ENCODE measurements at places on chromosomes 2 and 18.

- DNase-seq, result peak; percentile 36
Observed at GRCh38 chr2:136215908-136216472, 98.0 kb upstream of the CXCR4 start.

GRCh38 chr2:195471163-195471562 lies 185.9 kb upstream of the SLC39A10 start:
- no peak for DNase-seq

GRCh38 chr2:229249536-229249935 lies 21.6 kb downstream of the PID1 start:
- no peak for DNase-seq

DNA sequence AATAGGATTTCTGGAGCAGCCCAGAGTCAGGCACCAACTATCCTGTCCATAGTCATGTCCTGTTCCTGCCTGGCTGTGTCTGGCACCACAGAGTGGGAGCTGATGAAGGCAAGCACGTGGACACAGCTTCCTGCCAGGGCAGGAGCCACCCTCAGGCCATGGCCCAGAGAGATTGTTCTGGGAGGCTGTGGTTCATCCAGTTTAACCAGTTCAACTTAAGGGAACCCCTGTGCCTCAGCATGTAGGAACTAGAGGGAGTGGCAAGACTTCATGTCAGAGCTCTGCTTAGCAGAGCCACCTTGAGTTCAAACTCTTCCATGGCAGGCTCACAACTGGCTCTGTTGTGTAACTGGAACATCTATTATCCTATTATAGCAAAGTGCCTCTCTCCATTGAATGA lies 73.2 kb upstream of the NCKAP5 start:
- DNase-seq, result no peak

GRCh38 chr18:50429207-50429948 lies 54.5 kb downstream of the SKA1 start:
- DNase-seq, result no peak

DNA sequence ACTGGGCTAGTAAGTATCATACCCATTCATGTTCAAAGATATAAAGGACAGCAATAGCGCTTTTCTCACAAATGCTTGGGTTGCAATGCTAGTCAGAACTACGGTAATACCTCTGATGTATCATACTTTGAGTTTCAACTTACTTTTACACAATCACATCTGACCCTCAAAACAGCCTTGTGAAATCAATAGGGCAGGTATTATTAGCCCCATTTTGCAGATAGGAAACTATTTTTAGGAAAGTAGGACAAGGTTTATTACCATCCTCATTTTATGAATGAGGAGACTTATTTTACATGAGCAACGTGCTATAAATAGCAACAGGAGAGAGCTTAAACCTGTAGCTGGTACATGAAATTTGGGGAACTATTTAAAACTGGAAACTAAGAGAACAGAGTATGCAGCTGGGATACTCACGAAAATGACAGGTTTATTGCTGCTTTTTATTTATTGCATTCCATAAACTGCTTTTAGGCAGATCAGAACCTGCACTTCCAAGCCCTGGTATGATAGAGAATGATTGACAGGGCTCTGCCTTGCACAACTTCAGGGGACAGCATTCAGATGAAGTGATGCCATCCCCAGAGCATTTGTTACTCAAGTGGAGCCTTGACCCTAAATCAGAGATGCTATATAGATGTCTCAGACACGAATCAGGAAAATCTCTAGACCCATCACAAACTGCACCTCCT lies 42.4 kb upstream of the PPM1B start:
- DNase-seq, result no peak

GRCh38 chr18:11669271-11669947 lies 19.7 kb upstream of the GNAL start:
- no peak for DNase-seq

DNA sequence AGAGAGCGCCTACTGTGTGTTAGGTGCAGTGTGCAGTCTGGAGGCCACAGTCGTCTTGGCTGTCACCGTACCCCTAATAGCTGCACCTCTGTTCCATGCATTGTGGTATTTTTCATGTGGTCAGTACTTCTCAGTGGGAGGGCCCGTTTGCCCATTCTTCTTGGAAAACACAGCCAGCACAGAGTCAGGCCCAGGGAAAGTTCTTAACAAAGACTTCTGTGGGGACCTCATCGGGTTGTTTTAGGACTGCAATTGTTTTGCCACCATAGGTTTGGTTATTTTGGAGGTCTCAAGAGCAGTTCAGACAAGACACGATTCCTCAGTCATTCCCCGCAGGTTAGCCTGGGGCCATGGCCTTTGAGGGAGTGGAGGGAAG lies 62.3 kb downstream of the SMIM21 start:
- no peak for DNase-seq
